Fibroblast of lung (primary cell): ENCODE measurements at places on chromosomes 1 and 21. TPM values are rescaled to one million over a fixed set of nuclear protein-coding genes. Genes with fewer than 3 reads are reported as not detected.

Gene ACTL8
- total RNA-seq: not detected in 2 replicates

Gene HSD3B2
- not detected in 2 replicates for total RNA-seq

Gene SLC9C2
- total RNA-seq: not detected in 2 replicates

Gene SERINC2
- 6.7 and 28.4 TPM in 2 replicates for total RNA-seq

Gene CYP4Z1
- total RNA-seq: not detected in 2 replicates

Gene GIPC2
- total RNA-seq: 0.50 and 0.77 TPM in 2 replicates

Gene KCNE2
- total RNA-seq: 0.17 TPM in 1 of 2 replicates, not detected in the other

Gene PPIAL4G
- total RNA-seq: not detected in 2 replicates

Gene ESPN
- total RNA-seq: not detected in 2 replicates

Gene C1orf210
- not detected in 2 replicates for total RNA-seq

Gene TSPEAR
- not detected in 2 replicates for total RNA-seq

Gene AIRE
- total RNA-seq: not detected in 2 replicates

Gene TMEM200B
- total RNA-seq: 17.7 and 18.5 TPM in 2 replicates
